Activated CD8-positive, alpha-beta memory T cell treated with anti-CD3 and anti-CD28 coated beads for 4 hours (primary cell): ENCODE measurements at places on chromosomes 12 and 14.

- no peak for DNase-seq
Observed at GRCh38 chr14:77470224-77470870, 12.5 kb downstream of the AHSA1 start.

DNA sequence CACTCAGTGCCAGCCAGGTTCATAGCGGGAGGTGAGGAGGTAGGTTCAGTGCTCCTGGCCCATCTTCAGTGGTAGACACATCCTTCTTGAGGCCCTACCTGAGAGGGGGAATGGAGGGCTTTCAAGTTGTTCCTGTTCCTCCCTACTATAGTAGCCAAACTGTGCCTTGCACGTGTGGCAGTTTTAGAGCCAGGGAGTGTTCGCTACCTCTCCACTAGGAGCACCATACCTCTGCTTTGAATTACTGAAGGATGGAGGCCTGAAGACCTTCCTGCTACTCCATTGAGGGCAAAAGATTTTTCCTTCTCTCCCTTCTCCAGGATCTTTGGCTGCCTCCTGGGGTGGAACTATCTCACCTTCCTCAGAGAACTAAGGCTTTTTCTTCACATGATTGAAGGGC, 5.9 kb upstream of the ALG10 start:
- no peak for DNase-seq

DNA sequence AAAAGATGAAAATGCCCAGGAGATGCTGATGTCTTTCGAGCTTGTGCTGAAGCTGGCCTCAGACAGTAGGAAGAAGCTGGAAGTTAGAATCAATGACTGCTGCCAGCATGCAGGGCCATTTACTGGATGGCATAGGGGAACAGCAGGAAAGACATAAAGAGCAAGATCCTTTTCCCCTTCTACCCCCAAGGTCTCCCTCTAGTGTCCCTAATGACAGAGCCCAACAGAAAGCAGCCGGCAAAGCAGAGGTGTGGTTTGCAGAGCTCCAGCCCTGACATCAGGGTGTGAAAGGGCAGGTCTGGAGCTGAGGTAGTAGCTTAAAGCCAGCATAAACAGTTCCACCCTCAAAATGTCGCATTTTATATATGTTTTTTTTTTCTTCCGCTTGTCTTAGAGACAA, 1560.7 kb upstream of the TMEM132C start:
- DNase-seq = no peak

DNA sequence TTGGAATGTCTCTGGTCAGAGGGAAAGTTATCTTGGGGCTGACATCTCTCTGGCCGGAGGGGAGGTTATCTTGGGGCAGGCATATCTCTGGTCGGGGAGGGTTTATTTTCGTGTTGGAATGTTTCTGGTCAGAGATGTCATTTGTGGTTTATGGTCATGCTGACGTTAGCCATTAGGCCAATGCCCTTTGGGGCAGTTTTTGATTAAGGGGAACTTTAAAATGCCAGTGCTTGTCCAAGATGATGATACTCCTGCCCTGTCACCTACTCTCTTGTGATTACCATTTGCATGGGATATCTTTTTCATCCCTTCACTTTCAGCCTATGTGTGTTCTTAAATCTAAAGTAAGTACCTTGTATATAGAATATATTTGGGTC, 29.0 kb upstream of the A2M start:
- DNase-seq = no peak

DNA sequence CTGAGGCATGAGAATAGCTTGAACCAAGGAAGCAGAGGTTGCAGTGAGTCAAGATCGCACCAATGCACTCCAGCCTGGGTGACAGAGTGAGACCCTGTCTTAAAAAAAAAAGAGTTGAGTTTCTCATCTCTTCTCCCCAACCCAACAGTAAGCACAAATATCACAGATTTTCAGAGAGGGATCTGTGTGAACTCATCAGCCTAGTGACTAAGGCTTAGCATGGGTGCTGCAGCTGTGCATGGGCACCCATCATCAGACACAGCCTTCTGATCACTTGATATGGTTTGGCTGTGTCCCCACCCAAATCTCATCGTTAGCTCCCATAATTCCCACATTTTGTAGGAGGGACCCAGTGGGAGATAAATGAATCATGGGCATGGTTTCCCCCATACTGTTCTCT, 298.9 kb downstream of the PCNX1 start:
- no peak for DNase-seq

GRCh38 chr14:74599946-74600345, 12.1 kb downstream of the LTBP2 start:
- DNase-seq = no peak

DNA sequence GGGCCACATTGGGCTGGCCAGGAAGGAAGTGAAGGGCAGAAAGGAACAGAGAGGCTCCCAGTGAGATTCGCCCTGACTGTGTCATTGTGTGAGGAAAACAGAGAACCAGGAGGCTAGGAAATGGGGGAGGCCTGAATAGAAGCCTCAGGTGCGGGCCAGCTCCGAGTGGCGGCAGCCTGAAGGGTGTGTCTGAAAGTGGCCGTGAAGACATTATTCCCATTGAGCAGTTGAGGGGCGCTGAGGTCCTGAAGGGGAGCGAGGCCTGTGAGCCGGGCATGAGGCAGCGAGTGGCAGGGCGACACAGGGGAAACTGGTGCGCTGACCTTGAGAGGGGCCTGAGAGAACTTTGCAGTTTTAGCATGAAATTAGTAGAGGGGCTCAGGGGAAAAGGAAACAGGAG, 6.9 kb downstream of the CLBA1 start:
- DNase-seq = no peak

- DNase-seq = no peak
Observed at GRCh38 chr14:64117671-64118402, 176.3 kb downstream of the ESR2 start.

DNA sequence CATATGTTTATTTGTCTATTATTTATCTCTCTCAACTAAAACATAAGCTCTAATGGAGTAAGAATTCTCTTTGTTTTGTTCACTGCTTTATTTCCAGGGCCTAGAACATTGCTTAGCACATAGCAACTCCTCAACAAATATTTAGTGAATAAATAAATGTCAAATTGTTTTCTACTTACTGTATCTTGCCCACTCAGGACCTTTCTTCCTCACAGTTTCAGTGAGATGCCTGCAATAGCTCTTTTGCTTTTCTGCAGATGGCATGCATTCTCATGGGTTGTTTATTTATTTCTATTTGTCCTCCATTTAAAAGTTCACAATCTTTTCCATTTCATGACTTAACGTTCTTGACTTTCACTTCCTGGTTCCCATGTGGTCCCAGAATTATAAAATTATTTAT, 94.9 kb upstream of the TTC7B start:
- no peak for DNase-seq

- DNase-seq = no peak
Observed at GRCh38 chr12:13204428-13204827, 7.9 kb downstream of the EMP1 start.

DNA sequence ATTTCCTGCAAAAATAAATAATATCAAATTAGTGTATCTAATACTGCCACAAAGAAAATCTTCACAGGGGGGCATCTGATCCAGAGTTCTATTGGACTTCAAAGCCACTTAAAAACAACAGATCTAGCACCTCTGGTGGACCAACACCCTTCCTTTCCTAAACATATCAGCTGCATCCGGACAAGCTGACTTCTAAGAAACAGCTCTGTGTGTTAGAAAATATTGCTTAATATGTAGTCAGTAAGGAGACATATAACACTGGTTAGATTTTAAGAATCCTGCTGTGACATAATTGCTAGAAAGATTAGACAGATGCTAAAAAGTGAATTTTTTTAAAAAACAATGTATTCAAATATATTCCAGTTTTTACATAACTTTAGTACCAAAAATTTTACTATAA, 61.1 kb upstream of the PTPRB start:
- DNase-seq = no peak

- no peak for DNase-seq
Observed at GRCh38 chr14:29321646-29322045, 555.1 kb downstream of the FOXG1 start.

- no peak for DNase-seq
Observed at GRCh38 chr14:98168211-98168985, 1103.6 kb downstream of the BCL11B start.

GRCh38 chr12:100528471-100529127, 44.9 kb upstream of the GAS2L3 start:
- no peak for DNase-seq

DNA sequence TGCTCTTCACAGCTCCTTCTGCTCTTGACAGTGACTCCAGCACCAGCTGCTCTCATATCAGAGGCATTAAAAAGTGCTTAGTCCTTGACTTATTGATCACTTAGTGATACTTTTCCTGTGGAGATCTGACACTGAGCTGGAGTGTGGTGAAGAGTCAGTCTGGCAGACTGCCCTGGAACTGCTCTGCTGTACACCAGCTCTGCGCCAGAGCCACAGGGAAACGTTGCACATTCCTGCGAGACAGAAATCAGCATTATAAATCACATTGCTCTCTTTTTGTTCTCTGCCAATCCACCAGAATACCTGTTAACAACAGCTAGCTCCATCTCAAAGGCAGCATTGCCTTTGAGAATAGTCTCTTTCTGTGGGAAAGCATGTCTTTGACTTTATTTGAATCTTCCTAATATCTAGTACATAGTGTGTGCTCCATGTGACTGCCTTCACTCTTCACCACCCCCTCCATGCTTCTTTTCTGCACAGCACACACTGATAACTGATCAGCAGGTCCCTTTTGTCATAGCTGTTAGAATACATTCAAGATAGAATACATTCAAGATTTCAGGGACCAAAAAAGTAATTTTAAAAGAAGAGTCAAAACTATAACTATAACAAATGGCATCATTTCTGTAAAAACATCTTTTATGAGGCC, 48.2 kb upstream of the VSX2 start:
- DNase-seq = no peak

DNA sequence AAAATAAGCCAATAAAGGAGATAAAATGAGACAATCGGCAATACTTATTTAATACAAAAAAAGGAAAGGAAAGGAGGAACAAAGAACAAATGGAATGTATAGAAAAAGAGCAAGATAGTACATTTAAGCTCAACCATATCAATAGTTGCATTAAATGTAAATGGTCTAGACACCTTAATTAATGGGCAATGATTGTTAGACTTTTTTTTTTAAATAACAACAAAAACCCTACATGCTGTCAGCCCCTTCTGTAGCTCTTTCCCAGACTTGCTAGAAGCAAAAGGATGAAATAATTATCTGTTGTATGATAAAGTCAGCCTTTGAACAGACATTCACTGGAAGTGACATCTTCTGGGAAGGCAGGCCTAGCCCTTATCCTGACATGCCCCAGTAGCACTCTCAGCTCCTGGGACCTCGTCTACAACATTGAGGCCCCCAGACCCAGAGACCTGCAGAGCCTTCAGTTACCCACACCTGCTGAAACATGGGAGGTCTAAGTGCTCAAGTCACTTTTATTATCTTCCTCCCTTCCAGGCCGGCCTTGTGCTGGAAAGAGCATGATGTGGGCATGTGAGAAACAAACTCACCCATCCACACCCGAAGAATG, 13.4 kb downstream of the SIVA1 start:
- DNase-seq = no peak

GRCh38 chr12:30989754-30990153, 63.2 kb downstream of the TSPAN11 start:
- no peak for DNase-seq

- no peak for DNase-seq
Observed at GRCh38 chr12:110726708-110727369, 15.9 kb downstream of the PPP1CC start.

DNA sequence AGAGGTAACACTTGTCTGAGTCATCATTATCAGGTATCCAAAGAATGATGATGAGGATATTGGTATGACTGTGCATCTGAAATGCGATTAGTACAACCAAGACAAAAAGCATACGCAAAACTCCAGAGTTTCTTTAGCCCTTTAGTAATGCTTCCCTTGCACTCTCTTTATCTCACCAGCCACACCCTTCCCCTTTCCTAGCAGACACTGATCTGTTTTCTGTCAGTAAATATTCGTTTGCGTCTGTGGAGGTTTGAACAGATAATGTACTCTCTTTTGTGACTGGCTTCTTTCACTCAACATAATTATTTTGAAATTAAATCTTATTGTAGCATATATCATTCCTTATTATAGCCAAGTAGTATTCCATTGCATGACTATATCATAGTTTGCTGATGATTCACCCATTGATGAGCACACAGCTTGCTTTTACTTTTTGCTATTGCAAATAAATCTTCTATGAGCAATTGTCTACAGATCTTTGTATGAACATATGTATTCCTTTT, 775.7 kb downstream of the SLC6A15 start:
- DNase-seq = no peak

GRCh38 chr14:105275267-105275946, 25.4 kb downstream of the BRF1 start:
- DNase-seq = no peak

DNA sequence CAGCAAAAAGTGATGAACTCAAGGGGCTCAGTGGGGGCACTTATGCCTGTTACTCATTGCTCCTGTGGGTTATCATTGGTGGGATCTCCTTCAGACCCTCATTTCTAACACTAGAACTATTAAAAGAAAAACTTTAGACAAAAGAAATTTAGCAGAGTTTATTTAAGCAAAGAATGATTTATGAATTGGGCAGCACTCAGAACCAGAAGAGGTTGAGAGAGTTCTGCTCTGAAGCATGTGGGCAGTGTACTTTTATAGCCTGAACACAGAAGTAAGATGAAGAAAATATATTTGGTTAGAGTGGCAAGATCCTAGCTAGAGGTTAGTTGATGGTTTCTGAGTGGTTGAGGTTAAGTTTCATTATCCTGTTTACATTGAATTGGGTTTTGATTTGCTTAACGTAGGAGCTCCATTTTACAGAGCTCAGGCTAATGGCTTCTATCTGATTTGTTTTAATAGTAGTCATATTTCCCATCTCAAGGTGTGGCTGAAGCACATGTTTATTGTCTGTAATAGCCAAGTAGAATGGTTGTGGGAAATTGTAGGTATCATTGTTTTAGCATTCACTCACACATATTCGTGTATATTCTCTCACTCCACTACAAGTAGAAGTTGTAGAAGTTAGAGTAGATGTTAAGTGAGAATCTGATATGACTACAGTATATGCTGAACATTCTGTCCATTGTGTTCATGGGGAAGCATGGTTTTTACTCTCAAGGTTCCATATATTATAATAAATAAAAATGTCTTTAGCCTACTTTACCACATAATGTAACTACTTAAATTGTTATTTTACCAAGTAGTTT, 27.6 kb downstream of the LEMD3 start:
- no peak for DNase-seq

DNA sequence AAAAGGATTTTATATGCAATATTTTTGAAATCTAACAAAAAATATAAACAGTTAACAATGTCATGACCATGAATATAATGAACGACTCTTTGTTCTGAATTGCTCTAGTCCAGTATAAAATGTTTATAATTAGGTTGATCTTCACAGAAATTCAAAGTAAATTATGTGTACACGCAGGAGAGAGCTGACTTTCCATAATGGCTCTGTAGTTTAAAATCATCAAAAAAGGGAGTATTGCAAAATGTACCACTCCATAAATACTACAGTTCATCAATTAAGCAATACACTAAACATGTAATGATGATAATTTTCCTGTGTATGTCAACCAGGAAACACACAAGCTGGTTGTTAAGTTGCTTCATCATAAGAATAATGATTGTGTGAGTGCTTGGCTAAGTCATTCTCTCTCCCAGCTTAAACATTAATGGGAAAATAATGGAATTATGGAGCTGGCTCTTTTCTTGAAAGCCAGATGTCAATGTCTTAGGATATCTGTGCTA, 189.5 kb upstream of the PLEKHG7 start:
- DNase-seq = no peak

GRCh38 chr12:131499864-131500190, 211.1 kb upstream of the SFSWAP start:
- DNase-seq = no peak
